NCI-H1417 treated with DMSO at 0.1 percent for 48 hours (cell line): ENCODE measurements at places on chromosomes 11 and 22.

- no peak for DNase-seq
These were observed 56.0 kb downstream of the COMMD9 start for GRCh38 chr11:36233204-36233603.

GRCh38 chr22:43993072-43993760 lies 30.9 kb upstream of the PARVB start:
- no peak for DNase-seq

DNA sequence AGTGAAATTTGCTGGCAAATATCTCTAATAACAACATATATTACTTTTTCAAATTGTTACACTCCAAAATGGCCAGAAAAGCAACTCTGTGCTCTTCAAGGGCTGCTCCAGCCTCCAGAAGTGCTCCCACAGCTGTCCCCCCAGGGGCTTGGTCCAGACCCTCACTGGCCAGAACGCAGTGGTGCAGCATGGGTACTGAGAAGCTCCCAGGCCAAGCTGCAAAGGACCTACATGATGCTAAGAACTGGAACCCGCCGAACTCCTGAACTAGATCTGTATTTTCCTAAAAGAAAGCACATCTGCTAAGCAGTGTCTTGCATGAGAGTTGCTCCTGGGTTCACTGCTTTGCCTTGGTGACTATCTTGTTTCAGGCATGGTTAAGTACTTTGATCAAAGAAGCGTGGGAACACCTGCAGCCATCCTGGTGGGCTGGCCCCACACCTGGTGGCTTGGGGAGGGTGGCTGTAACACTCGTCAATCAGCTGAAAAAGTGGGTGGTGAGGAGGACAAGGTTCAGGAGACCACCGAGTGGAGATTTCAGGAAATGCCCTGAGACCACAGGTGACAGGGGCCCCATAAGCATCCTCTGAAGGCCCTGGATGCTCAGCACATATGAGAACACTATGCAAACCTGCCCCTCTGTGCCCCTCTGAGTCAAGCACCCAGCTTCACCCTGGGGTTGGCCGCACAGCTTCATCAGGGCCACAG lies 72.7 kb upstream of the PITPNB start:
- no peak for DNase-seq

- DNase-seq, result no peak
These were observed 157.7 kb downstream of the C11orf91 start for GRCh38 chr11:33542921-33543320.

DNA sequence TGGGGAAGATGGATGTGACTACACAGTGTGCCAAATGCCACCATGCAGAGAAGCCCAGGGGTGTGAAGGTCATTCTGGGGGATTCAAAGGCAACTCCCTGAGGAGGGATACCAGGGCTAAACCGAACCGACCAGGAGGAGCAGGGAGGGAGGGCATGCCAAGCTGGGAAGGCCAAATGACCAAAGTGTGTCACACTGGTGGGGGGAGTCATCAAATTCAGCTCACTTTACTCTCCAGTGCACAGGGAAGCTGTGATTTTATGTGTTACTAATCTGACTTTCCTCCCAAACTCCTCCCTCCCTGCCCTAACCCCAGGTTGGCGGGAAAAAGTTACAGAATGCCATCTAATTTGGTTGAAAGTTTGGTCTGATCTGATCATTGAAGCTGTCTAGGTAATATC lies 29.7 kb upstream of the TSKU start:
- no peak for DNase-seq

DNA sequence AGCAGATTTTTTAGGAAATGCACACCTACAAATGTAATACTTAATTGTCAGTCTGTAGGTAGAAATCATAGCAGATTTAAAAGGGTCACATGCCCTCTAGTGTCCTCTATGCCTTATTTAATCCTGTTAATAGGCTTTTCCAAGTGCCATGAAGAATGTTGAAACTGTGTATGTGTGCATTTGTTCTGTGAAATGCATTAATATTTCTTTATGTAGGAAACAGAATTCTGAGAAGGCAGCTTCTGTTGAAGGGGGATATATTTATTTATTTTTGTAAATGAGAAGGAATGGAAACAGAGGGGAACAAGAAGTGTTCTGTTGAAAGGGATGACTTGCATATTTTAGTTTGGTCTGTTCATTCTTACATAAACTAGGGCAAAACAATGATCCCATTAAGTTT lies 51.0 kb downstream of the SVIP start:
- peak; percentile 38 for DNase-seq

- DNase-seq, result no peak
These were observed 8.4 kb downstream of the APLP2 start for GRCh38 chr11:130078080-130078479.

- no peak for DNase-seq
These were observed 825 bp downstream of the SLC1A2 start for GRCh38 chr11:35418282-35419183.

DNA sequence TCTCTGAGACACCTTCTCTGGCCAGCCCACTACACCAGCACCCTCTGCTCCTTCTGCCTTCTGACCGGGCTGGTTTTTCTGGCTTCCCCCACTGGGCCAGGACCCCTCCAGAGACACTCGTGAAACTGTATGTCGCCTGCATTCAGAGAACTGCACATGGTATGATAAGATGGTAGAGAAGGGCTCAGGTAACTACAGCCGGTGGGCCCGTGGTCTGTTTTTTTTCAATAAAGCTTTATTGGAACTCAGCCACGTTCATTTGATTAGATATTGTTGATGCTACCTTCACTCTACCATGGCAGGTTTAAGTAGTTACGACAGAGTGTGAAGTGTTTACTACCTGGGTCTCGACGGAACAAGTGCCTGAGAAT lies 514.0 kb downstream of the TBC1D22A start:
- no peak for DNase-seq

GRCh38 chr22:46442217-46442853 lies 95.1 kb downstream of the CELSR1 start:
- DNase-seq, result no peak

DNA sequence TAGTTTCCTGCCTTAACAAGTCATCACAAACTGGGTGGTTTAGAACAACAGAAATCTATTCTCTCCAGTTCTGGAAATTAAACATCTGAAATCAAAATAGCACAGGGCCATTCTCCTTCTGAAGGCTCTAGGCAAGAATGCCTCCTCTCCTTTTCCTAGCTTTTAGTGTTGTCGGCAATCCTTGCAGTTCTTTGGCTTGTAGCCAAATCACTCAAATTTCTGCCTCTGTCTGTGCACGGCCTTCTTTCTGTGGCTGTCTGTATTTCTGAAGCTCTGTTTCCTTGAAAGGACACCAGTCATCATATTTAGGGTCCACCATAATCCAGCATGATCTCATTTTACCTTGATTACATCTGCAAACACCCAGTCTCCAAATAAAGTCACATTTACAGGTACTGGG lies 795.5 kb downstream of the METTL15 start:
- DNase-seq, result no peak

DNA sequence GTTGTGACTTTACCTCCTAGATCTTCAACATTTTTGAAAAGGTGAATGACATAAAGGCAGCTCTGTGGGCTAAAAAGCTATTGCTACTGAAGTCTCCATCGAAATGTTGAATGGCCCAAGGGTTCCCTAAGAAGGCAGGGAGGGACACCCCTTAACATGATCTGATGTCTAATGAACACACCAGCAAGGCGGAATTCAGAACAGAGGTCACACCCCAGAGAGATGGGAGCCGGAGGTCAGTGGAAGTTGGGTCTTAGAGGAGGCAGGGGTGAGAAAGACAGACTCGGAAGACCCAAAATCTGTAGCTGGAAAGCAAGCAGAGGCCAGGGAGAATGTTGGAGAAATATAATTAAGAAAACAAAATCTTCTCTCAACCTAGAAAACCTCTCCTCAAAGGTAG lies 79.0 kb downstream of the TRIM29 start:
- DNase-seq, result no peak

GRCh38 chr11:124115782-124116616 lies 749 bp downstream of the VWA5A start:
- DNase-seq, result no peak

GRCh38 chr11:6567371-6567745 lies 36.1 kb downstream of the RRP8 start:
- no peak for DNase-seq

DNA sequence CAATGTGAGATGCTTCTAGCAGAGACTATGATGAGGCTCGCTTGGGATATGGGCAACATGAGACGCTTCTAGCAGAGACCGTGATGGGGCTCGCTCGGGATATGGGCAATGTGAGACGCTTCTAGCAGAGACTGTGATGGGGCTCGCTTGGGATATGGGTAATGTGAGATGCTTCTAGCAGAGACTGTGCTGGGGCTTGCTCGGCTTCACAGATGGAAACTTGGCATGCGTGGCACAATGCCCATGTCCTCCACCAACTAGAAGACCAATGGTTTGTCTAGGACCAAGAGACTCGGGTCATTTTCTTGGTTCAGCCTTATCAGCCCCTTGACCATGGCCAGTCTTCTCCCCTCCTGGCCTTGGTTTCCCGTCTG lies 7.1 kb downstream of the MYEOV start:
- no peak for DNase-seq

DNA sequence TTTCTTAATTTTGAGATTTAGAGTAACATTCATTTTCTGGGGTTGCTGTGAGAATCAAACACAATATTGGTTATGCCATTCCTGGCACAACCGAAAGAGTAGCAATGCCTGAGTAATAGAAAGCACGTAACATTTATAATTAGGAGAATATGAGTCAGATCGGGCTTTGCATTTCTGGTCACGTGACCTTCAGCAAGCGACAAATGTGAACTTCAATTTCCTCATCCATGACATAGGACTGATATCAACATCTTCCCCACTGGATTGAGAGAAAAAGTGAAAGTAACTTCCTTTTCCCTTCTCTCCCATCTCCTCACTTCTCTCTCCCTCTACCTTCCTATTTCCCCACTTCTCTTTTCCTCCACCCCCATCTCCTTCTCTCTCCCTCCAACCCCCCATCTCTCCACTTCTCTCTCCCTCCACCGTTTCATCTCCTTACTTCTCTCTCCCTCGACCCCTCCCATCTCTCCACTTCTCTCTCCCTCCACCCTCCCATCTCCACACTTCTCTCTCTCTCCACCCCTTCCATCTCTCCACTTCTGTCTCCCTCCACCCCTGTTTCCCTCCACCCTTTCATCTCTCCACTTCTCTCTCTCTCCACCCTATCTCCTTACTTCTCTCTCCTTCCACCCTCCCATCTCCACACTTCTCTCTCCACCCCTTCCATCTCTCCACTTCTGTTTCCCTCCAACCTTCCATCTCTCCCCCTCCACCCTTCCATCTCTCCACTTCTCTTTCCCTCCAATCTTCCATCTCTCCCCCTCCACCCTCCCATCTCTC lies 33.5 kb upstream of the CAT start:
- DNase-seq, result no peak

DNA sequence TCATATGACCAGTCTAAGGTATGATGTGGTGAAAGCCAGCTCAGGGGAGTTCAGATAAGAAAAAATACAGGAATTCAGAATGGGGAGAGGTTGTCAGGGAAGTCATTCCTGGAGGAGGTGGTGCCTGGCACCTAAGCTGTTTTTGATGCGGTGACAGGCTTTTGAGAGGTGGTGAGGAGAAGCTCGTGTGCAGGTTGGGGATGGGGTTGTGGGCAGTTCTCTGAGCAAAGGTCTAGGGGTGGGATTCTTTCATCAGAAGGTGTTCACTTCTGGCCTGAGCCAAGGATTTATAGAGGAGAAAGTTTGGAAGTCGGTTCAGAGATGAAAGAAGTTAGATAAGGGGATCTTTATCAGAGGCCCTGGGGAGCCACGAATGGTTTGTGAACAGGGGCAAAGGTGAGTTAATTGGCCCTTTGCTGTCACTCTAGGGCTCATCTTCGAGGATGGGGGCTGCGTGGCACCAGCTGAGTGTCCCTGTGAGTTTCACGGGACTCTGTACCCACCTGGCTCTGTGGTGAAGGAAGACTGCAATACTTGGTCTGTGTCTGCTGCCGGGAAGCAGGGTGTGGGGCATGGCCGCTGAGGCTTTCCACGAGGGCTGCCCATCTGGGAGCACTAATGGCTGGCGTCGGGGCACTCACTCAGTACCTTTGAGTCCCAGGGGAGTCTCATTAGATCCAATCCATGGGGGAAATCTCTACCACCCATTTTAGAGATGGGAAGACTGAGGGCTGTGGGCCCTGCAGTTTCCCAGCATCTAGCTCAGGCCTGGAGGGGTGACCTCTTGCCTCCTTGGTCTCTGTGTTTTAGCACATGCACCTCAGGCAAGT lies 13.4 kb downstream of the OTOG start:
- no peak for DNase-seq

GRCh38 chr11:46377290-46377689 lies 4.2 kb upstream of the MDK start:
- DNase-seq, result no peak

- no peak for DNase-seq
These were observed 59.8 kb upstream of the B3GAT1 start for GRCh38 chr11:134471716-134472455.

DNA sequence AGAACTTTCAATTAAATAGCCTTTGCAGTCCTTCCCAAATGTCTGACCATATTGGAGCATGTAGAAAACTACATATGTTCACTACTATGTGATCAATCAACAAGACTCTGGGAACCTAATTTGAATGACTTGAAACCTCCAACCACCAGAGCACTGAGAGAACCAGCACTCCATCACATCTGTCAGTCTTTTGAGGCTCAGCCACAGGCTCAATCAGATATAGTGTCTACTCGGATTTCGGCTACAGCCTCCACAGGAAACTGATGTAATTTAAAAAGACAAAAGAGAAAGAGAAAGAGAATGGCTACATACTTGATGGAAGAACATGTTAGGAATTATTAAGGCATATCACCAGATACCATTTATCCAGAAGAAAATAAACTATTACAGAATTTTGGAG lies 859.0 kb downstream of the FAM181B start:
- no peak for DNase-seq

- DNase-seq, result no peak
These were observed 3.0 kb downstream of the C11orf68 start for GRCh38 chr11:65915821-65916251.

GRCh38 chr22:37627545-37627944 lies 11.9 kb upstream of the SH3BP1 start:
- DNase-seq, result no peak

- DNase-seq, result no peak
These were observed 51.5 kb downstream of the RTL6 start for GRCh38 chr22:44446483-44446882.

- DNase-seq, result no peak
These were observed at the start of gene RNF215 for GRCh38 chr22:30386960-30387827. Gene RNF215 (minus strand): TSS chr22:30387411. CDS start chr22:30387313, 98 bp downstream.

GRCh38 chr11:68927280-68928135 lies 23.8 kb downstream of the IGHMBP2 start:
- DNase-seq, result no peak

GRCh38 chr11:69912911-69913451 lies 93.8 kb upstream of the FGF3 start:
- no peak for DNase-seq

DNA sequence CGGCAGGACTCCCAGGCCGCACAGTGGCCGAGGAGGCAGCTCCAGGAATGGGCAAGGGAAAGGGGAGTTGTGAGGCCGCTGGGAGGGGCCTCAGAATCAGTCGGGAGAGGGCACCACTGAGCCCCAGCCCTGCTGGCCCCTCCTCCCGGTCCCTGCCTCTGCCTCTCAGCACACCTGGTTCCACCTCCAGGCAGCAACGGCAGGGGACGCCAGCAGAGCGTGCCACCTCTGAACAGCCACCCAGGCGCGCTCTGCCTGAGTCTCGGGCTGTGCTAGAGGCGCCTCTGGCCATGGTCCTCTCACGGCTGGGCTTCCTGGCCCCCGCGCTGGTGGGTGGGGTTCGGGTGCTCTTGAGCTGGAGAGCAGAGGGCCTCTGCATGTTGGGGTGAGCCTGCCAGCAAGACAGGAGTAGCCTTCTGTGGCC lies 33.0 kb downstream of the MOB2 start:
- DNase-seq, result no peak
